ENCODE measurements at places on chromosomes 7 and 10. TPM values are rescaled to one million over a fixed set of nuclear protein-coding genes. Genes with fewer than 3 reads are reported as not detected.
A peak's percentile ranks its signal among the peaks of the same experiment; 100 is the strongest.

- DNase-seq, result peak; percentile 52
These were observed at the start of gene GOLGA7B for GRCh38 chr10:97849687-97850402. GOLGA7B (plus strand) TSS chr10:97849843; CDS start chr10:97850304, 461 bp downstream.

GRCh38 chr7:16594061-16594460 lies 51.5 kb downstream of the ANKMY2 start:
- DNase-seq, result peak; percentile 18

DNA sequence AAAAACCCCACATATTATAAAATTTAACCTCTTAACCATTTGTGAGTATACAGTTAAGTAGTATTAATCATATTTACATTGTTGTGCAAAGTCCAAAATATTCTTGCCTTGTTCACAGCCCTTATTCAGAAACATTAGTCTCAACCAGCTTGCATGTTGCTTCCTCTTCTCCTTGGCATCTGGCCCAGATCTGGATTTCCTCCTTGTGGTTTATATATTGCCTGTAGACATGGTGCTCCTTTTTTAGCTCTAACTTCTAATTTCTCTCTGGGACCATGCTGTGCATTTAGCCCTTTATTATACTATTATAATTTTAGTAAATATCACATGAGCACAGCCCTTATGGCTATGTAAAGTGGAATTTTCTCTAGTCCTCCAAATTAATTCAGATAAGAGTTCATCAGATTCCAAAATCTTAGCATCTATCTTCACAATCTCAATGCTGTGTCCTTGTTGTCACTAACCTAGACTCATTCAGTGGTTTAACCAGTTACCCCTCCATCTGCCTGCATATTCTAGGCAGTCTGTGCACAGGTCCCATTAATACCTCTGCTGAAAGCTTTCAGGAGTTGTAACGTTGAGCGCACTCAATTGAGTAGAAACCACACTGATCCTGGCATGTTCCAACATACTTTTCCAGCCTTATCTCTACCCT lies 7.9 kb downstream of the CPED1 start:
- peak; percentile 86 for DNase-seq

- DNase-seq, result no peak
These were observed 299.1 kb downstream of the BBS9 start for GRCh38 chr7:33428415-33428814.

DNA sequence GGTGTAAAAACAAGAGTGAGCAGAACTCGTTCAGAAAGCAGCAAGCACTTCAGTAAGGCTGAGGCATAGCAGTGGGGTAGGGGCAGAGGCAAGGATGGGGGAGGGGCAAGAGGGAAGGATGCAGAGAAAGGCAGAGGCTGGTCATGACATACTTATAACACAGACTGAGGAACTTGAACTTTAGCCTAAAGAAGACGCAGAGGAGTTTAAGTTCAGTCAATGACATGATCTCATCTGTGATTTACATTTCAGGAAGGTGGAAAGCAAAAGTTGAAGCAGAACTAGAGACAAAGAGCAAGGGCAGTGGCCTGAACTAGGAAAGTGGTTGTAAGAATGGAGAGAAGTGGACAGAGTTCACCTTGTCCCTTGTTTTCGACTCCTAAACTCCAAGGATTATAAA lies 15.8 kb downstream of the MACC1 start:
- peak; percentile 56 for DNase-seq

ABCB4 gene
- total RNA-seq, result 1.5 TPM

Measured in Daoy (cell line).